Activated effector memory CD4-positive, alpha-beta T cell treated with Interleukin-2 at 50 U/mL for 16 hours (primary cell): ENCODE measurements at places on chromosomes 5 and 9.

DNA sequence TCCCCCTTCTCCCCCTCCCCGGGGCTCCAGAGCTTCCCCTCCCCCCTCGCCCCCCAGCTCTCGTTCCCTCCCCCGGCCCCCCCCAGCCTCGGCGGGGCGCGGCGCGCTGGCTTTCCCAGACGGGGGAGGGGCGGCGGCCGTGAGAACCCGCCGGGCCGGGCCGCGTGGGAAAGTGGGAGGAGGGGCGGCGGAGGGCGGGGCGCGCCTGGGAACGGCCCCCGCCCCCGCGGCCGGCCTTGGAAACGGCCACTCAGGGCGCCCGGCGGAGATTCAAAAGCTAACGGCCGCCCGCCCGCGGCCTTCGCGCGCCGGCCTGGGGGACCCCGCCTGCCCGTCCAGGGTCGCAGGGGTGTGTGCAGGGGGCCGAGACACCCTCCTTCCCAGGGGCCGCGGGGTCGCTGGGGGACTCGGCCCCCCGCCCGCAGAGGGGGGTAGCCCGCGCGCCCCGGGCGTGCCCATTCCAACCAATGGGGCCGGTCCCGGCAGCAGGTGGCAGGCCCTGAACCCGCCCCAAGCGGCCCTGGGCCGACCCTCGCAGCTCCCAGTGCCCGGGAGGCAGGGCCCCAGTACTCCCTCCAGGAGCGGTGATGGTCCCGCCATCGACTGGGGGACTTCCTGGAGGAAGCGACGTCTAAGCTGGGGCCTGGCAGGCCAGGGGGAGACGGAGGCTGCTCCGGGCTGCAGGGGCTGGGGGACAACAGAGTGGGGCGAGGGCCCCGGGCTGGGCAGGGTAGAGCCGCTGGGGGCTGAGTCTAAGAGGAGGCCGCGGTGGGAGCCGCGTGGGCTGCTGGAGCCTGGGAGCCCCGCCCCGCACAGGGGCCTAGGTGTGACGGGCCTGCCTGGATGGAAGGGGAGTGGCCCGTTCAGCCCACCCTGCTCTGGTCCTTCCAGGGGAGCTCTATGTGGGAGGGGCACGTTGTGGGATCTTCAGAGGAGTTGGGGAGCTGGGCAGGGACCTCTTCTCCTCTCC lies 14.2 kb upstream of the NRARP start:
- DNase-seq = no peak

- no peak for DNase-seq
Observed at GRCh38 chr5:54902791-54903473, 82.5 kb downstream of the ESM1 start.

DNA sequence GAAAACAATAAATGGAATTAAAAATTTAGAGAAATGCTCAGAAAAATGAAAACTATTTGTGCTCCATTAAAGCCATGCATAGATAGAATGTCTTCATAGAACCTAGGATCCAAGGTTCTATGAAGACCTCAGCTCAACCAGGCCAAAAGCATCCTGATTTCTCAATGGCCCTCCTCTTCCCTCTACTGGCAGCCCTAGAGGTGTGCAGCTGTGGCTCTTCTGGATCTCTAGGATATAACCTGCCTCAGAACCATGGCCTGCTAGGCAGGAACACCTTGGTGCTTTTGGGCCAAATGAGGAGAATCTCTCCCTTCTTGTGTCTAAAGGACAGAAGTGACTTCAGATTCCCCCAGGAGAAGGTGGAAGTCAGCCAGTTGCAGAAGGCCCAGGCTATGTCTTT lies 15.1 kb downstream of the IFNA1 start:
- DNase-seq = no peak

DNA sequence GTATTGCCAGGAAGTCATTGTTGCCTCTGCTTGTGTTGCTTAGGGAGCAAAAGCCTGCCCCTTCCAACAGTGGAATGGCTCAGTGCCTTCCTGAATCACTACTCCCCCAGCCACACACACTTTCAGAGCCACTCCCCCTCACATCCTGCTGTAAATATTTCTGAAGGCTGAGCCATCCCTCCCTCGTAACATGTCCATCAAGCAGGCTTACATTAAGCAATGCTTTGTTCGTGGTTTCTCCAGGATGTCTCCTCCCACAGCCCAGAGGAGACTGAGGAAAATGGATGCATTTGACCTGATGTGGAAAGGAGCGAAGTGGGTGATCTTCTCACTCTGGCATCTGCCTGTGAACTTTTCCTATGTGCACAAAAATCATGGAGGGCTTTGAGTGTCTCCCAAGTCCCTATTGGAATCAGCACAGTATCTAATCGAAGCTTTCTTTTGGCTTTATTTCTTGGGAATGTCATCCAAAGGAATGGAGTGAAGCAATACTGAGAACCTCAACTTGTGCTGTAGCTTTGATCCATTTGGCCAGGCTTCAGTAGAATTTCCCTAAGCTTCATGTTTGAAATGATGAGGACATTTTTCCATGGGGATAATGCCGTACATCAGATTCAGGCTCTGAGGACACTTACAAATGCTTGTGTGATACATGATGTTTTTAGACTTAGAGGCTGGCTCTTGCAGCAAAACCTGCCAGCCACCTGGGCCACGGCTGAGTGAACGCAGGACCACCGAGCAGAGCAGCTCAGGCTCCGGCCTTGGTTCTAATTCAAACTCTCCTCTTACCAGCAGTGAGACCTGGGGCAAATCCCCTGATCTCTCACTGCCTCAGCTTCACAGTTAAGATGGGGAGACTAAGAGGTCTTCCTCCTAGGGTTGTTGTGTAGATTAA lies 389.1 kb downstream of the ENC1 start:
- no peak for DNase-seq

GRCh38 chr5:94968507-94969095 lies 316.3 kb downstream of the MCTP1 start:
- DNase-seq = no peak

DNA sequence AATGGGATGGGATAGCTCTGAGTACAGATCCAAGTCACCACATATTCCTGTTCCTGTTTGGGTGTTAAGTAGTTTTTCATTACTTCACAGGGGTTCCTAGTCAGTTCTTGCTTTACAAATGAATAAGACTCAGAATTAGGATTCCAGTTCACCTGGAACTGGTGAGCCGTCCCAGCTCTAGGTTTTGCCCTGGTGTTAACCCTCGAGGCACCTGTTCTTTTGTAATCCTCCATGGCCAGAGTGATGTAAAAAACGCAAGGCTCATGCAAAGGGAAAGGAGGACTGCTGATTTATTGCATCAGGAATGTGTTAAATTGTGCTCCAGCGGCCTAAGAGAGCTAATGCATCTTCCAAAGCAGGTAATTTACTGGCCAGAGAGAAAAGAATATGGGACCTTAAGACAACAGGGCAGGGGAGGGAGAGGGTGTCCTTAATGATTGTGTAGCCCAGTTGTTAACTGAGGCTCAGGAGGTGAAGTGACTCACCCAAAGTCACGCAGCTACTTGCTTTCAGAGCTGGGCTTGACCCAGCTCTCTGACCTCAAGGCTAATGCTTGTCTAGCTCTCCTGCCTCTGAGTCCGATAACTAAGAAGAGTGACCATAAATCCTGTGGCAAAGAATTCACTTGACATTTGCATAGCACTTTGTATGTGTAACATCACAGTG lies 70.5 kb downstream of the DMRT2 start:
- no peak for DNase-seq

GRCh38 chr5:83048277-83048676 lies 28.9 kb downstream of the TMEM167A start:
- no peak for DNase-seq

GRCh38 chr5:178391480-178391879 lies 158.9 kb upstream of the PHYKPL start:
- no peak for DNase-seq

DNA sequence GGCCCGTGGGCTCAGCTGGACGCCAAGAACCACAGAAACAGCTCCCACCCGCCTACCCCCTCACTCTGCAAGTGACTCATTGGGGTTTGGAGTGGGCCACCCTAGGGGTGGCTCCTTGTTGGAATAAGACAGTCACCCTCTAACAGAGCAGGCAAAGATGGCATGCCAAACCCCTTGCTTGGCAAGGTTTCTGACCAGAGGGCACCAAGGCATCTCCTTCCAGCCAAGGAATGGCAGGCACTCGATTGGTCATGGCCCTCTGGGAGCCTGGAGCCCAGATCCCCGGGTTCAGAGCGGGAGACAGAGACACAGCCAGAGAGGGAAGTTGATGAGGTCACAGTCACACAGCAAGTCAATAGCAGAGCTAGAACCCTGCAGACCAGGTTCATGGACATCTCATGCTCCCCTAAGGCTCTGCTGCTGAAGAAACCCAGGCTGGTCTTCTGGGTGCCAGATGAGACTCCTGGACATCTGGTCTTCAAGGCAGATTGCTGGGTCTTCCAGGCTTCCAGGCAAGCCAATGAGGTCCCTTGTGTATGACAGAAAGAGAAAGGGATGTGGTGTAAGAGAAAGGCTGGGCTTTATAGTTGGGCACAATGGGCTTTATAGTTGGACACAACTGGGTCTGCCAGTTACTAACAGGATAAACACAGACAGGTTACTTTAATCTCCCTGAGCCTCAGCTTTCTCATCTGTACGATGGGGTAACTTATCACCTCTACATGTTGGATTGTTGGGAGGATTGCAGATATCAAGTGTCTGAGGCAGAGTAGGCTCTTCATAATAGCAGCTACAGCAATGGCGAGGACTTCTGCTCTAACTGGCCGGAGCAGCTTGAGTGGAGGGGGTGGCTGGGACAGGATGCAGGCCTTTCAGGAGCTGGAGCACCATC lies 23.3 kb upstream of the KIF12 start:
- DNase-seq = no peak

GRCh38 chr9:21104787-21105186 lies 27.0 kb upstream of the IFNB1 start:
- DNase-seq = no peak

DNA sequence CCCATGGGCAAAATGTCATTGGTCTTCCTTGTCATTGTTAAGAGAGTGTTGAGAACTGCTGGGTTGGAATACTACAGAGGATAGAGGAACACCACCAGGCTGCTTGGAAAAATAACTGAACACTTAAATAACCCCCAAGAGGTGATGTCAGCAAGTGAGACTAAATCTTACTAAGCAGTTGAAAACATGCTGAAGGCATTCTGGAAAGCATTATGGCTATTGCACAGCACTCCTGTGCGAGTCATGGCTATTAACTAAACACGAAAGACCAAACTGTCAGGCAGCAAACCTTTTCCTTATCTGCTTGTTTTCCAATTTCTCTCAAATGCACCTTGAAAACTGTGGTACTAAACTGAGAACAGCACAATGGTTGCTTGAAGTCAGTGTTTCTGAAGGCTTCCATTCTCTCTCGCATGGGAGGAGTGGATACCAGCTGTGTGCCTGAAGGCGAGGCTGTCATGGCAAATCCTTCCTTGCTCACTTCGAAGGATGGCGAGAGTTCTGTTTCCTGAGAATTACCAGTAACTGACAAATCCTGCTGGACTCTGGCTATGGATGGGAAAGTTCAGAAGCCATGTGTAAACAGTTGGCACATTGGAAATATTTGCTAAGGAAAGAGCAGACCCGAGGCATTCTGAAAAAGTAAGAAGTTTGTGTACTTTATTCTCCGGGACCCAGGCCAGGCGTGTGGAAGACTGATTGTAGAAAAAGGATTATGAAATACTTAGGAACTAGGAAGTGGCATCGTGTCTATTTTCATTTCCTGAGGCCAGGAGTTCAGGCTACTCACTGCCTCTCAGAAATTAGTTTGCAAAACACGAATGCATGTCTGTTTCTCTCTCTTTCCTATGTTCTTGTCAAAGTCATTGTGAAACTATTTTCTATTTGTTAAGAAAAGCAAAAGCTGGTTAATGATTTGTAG lies 182.1 kb downstream of the DMRT2 start:
- DNase-seq = no peak
